Activated CD4-positive, alpha-beta T cell treated with anti-CD3 and anti-CD28 coated beads, Interleukin-2, amount 10 ng/mL, durations not matched to agents 7 days and 5 days (primary cell): ENCODE measurements at places on chromosomes 3 and 15.

DNA sequence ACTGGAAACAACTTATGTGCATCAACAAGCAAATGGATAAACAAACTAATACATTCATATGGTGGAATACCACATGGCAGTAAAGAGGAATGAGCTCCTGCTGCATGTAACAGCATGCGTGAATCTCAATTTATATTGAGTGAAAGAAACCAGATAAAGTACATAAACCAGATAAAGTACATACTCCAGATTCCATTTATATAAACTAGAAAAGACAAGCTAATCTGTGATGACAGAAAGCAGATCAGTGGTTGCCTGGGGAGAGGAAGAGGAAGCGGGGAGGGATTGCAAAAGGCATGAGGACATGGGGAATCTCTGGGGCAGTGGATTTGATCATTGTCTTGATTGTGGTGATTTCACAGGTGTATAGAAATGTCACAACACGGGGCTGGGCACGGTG is 34.2 kb downstream of the LIMD1 start:
- DNase-seq = no peak

DNA sequence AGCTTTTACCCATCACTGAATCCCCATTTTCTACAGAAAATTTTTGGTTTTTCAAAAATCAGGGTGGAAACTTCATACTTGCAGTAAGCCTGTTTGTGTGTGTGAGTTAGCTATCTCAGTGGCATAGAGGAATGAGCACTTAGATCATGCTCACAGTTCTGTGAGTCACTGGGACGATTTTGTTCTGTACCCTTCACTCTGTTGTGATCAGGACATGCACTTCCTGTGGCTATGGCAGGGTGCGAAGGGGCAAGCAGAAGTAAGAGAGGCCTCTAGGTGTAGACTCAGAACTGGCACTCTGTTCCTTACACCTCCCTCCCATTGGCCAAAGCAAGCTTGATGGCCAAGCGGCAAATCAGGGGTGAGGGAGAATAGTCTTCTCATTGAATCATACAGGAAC is 11.6 kb downstream of the NIPA2 start:
- no peak for DNase-seq

DNA sequence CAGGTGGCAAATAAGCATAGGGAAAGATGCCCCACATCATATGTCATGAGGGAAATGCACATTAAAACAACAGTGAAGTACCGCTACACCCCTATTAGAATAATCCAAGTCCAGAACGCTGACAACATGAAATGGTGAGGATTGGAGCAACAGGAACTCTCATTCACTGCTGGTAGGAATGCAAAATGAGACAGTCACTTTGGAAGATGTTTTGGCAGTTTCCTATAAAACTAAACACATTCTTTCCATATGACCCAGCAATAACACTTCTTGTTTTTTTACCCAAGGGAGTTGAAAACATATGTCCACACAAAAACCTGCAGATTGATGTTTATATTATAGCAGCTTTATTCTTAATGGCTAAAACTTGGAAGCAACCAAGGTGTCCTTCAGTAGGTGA is 116.4 kb upstream of the TOPAZ1 start:
- no peak for DNase-seq

DNA sequence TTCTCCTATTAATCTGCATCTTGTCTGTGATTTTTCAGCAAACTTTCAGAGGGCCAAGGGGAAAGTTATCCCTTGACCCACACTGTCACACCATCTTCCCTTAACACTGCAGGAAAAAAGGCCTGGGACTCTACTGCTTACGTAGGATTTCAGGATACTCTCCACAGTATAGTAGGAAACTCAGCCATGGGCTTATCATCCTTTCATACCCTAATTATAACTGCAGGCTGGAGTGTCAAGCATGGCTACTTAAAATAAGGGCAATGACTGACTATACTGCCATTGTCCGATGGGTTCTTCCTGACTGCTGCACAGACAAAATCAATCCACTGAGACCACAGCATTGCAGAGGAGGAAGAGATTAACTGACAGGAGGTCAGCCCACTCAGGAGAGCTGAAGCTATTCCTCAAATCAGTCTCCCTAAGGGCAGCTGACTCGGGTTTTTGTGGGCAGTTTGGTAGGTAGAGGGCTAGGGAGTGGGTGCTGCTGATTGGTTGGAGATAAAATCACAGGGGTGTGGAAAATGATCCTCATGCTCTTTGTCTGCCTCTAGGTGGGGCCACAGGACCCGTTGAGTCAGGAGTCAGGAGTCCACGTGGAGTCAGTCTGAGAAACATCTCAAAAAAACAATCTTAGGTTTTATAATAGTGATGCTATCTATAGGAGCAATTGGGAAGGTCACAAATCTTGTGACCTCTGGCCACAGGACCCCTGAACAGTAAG is 118.2 kb upstream of the STRIT1 start:
- no peak for DNase-seq

DNA sequence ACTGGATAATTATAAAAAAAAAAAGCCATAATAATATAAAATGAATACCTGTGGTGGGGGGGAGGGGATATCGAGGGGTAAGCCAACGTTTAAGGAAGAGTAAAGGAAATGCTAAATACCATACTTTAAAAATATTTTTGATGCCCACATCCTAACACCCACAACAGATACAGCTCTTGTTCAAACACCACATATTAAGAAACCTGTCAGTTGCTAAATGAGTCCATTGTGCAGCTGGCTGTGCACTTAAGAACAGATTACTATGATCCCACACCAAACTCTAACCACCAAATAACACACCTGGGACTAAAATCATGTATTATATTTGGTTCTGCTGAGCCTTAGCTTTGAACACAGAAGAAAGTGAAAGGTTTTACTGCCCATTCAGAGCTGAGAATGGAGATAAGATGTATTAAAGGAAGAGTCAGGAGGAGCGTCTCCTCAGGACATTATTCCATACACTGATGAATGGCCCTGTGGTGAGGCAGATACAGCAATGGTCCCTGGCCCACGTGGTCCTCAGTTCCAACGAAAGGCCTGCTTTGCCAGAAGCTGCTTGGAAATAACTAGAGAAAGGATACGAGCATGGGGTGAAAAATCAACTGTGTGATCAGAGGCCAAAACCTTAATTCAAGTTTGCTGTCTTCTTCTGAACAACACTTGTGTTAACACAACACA is 515.4 kb downstream of the FOXP1 start:
- DNase-seq = peak; percentile 30

DNA sequence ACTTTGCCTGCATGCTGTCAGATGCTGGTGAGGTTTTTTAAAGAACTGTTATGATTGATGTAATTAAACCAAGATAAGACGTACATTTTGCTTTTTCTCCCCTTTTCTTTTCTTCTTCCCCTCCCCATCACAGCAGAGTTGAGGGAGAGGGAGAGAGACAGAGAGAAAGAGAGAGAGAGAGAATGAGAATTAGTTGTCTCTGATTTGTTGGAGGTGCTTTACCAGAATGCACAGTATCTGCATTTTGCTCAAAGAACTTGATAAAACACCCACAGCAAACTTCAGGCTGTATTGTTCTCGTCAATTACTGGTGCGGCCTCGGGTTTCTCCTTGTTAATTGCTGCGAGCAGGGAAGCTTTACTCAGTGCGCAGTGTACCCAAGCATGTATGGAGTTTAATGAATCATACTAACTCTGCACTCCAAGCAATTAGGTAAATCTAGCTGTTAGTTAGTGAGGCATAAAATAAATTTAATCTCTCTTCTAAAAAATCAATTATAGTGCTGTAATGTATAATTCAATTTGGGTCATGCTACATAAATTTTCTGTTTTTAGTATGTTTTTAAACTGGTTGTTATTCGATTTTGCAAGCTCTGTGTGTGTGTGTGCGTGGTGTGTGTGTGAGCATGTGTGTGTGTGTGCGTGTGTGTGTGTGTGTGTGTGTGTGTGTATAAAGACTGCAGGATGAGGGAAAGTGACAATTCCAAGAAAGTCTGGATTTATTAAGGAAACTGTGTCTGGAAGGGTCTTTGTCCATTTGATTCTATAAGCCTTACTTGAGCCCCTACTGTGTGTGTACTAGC is 273.4 kb downstream of the TLE3 start:
- no peak for DNase-seq

- DNase-seq = no peak
Observed at GRCh38 chr15:66842710-66843441, 140.8 kb downstream of the SMAD6 start.

- no peak for DNase-seq
Observed at GRCh38 chr15:66893294-66893693, 172.1 kb upstream of the SMAD3 start.

DNA sequence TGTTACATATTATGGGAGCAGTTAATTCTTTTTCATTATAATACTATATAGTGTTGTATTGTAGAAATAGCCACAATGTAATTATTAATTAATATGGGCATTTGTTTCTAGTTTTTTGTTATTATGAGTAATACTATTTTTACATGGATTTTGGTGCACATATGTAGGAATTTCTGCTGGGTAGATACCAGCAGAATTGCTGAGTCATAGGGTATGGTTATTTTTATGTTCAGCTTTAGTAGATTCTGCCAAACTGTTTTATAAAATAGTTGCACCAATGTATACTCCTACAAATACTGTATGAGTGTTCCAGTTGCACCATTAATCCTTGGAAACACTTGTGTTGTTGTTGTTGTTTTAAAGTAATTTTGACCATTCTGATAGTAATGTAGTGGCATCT is 91.5 kb downstream of the SH3GL3 start:
- no peak for DNase-seq

DNA sequence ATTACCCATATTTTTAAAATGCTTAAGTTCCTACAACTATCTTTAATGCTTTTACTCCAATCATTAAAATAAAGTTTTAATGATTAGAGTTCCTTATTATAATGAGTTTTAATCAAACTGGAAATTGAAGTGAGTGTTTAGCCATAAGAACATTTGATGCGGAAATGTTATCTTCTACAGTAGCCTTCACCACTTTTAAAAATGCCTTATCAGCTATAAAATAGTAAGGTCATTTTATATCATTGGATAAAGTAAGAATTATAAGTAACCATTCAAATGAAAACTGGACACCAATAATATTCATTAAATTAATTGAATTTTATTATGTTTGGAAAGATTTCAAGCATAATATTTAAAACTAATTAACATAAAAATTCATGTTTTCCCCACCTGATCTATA is 825.0 kb upstream of the ROBO1 start:
- no peak for DNase-seq

DNA sequence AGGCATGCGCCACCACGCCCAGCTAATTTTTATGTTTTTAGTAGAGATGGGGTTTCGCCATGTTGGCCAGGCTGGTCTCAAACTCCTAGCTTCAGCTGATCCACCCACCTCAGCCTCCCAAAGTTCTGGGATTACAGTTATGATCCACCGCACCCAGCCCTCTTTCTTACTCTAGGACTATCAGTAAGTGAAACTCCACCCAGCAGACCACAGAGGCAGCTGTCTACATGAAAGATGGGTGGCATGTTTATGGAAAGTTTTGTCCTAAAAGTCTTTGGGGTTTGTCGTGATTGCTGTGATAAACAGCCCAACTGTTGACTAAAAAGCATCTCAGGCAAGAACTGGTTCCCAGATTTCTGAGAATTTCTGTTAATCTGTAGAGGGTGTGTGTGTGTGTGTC is 10.9 kb downstream of the ARL6IP5 start:
- peak; percentile 37 for DNase-seq

GRCh38 chr15:44537735-44538240 is 841 bp downstream of the EIF3J start:
- DNase-seq = peak; percentile 26

- DNase-seq = no peak
Observed at GRCh38 chr15:41914411-41914810, 20.6 kb upstream of the SPTBN5 start.

- no peak for DNase-seq
Observed at GRCh38 chr15:77076323-77076915, 5.5 kb upstream of the TSPAN3 start.

- DNase-seq = no peak
Observed at GRCh38 chr15:31486506-31486905, 159.9 kb downstream of the KLF13 start.

GRCh38 chr15:72365844-72366243 is 10.0 kb downstream of the HEXA start:
- peak; percentile 61 for DNase-seq

DNA sequence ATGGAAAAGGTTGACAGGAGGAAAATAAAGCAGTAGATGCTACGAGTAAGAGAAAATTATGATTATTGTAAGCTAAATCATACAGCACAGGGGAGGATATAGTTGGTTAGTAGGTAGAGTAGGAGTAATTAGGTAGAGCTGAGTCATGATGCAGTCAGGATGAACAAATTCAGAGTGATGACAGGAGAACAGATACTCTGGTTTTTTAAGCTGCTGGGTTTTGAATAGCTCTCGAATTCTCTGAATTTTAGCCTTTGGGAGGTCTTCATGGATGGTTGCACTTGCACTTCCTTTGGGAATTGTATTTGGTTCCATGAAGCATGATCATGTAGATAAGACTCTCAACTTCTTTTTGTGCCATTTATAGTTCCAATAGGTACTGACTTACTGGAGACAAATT is 96.2 kb downstream of the ECT2 start:
- DNase-seq = no peak

DNA sequence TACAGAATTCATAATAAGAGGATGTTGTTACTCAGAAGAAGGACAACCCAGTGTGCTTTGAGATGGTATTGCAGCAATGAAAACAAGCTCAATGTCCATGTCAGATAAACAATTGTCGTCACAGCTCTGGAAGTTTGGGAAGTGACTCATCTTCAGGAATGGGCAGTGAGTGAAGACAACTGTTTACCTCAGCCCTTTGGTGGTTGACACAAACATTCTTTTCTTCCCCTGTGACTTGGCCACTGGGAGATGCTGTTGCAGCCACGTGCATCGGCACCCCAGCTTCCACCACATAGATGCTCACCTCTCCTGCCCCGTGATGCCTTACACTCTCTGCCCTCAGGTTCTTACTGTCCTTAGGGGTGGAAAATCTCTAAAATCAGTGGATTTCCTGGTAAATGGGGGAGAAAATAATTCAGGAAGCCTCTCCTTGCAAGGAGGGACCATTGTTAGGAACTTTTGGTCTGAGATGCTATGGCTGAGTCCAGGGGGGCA is 114.1 kb upstream of the GALNT15 start:
- DNase-seq = no peak

GRCh38 chr3:32460031-32460749 is 42.5 kb downstream of the CMTM6 start:
- peak; percentile 93 for DNase-seq

GRCh38 chr3:122382888-122383666 is at the start of gene MIX23:
MIX23 (minus strand) TSS chr3:122383231; CDS start chr3:122383224, 7 bp downstream.
- DNase-seq = peak; percentile 88

DNA sequence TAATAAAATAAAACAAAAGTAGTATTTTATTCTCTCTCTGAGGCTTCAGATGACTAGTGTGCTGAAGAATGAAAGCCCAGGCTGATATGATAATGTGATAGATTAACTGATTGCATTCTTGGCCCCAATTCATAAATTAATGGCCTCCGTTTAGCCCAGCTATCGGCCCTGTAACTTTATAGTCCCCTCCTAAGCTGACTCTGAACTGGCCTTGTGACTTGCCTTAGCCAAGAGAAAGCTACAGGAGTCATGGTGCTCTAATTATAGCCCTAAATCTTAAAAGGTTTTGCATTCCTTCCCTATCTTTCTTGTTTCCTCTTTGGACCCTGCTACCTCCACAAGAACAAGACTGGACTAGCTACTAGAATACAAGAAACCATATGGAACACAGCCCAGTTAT is 123.2 kb upstream of the EPHA3 start:
- DNase-seq = no peak

- no peak for DNase-seq
Observed at GRCh38 chr15:64156652-64157331, 5.3 kb downstream of the SNX22 start.
